ENCODE measurements at places on chromosomes 5 and 9.

DNA sequence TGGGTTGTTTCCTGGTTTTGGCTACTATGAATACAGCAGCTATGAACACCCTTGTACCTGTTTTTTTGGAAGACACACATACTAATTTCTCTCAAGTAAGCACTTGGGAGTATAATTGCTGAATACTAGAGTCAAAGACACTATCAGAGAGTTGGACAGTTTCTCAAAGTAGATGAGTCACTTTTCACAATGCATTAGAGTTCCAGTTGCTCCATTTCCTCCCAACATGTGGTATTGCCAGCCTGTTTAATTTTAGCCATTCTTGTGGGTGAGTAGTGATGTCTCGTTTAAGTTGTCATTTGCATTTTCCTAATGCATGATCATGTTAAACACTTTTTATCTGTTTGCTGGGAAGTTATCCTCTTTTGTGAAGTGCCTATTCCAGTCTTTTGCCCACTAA lies 81.6 kb upstream of the GDNF start:
- peak; percentile 45 for DNase-seq

DNA sequence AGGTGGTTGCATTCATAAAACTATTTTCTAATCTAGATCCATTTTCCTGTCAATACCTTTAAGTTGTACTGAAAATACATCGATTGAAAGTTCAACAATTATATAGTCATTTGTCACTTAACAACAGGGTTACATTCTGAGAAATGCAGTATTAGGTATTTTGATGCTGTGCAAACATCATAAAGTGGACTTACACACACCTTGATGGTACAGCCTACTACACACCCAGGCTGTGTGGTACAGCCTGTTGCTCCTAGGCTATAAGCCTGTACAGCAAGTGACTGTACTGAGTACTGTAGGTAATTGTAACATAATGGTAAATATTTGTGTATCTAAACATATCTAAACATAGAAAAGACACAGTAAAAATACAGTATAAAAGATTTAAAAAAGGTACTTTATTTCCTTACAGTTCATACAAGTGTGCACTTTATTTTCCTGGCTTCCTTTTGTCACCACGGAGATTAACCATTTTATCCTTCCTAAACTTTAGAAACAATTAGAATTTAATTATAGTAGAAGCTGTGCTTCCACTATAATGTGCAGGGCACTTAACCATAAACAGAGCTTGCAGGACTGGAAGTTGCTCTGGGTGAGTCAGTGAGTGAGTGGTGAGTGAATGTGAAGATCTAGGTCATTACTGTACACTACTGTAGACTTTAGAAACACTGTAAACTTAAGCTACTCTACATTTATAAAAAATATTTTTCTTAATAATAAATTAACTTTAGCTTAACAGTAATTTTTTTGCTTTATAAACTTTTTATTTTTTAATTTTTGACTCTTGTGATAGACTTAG lies 42.9 kb upstream of the MEF2C start:
- no peak for DNase-seq

GRCh38 chr9:92029553-92029952 lies 79.5 kb upstream of the ROR2 start:
- no peak for DNase-seq

DNA sequence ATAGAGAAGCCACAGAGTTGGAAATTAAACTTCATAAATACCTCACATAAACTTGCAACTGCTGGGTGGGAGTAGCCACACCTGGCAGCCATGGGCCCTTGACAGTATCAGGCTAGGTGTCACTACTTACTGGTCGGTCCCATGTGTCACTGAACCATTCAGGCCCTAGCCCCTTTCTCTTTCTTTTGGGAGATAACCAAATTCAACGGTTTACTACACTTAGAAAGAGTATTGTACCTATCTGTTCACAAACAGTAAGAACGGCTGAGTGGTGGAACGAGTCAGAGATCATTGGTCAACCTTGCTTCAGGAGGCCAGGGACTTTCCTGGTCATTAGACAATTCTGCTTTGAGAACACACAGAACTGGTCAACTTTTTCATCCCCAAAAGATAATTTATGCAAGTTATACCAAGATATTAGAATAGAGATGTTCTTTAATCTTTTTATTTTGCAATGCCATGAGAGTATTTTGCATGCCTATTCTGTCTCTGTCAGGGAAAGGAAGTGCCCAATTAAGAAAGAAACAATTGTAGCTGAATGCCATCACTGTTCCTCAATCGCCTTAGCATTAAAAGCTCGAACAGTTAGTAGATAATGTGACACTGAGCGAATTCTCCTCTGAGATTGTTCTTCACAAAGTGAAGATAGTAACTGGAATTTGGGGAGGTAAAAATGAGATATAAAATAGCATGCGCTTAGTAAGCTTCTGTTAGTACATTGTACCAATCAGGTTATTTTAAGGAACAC lies 50.9 kb downstream of the GOLPH3 start:
- DNase-seq, result no peak

DNA sequence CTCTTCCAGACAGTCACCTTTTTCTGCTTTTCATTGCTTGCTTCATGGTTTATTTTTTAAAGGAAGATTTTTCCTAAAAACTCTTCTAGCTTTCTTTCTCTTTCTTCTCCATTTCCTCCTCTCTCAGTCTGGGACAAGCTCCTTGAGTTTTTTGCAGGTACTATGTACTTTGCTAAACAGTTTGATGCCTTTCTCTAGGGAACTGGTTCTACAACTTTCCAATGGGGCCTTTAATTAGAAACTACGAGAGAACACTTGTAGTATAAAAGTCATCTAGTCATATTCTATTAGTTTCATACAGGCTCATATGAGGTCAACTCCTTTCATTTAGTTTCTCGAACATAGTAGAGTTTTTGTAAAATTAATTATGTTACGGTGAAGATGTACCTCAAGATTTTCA lies 189.6 kb downstream of the DOCK8 start:
- no peak for DNase-seq

DNA sequence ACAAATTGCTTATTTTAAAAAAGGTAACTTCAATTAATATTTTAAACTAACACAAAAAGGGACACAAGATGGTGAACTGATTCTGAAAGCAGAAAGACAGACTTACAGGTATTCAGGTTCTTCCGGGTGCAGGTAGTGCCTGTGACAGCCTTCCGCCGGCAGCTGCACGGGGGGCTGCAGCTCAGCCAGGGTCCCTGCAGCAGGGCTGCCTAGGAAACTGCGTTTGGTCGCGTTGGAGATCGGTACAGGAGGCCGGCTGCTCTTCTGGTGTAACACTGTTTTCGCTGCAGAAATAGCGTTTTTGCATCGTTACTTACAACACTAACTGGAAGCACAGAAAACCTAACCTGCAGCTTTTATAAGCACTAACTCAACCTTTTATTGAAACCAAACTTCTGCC lies 80.0 kb downstream of the CAMSAP1 start:
- no peak for DNase-seq

- peak; percentile 6 for DNase-seq
Measured at GRCh38 chr5:143274952-143275351, 128.5 kb downstream of the NR3C1 start.

GRCh38 chr9:128825923-128826700 lies 3.5 kb downstream of the SPOUT1 start:
- no peak for DNase-seq

GRCh38 chr5:36241631-36242533 lies at the start of gene NADK2:
TSS of gene NADK2 (minus strand) at chr5:36241925. CDS start at chr5:36241798, 127 bp downstream.
- peak; percentile 98 for DNase-seq

GRCh38 chr5:142870532-142871362 lies 100.6 kb downstream of the ARHGAP26 start:
- DNase-seq, result no peak

DNA sequence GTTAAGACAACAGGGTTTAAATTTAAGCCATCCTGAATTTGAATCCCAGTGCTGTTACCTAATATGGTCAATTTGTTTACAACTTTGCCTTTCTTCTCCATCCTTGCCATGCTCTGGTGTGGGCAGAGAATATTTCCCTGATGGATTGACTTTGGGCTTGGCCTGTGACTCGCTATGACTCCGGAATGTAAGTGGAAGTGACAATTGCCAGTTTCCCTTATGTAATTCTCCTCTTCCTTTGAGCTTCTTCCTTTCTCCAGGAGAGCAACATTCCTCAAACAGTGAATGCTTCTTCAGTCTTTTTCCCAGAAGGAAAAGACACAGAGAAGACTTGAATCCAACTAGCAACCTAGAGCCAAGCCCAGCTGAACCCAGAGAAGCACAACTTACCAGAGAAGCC lies 159.1 kb downstream of the LURAP1L start:
- no peak for DNase-seq

DNA sequence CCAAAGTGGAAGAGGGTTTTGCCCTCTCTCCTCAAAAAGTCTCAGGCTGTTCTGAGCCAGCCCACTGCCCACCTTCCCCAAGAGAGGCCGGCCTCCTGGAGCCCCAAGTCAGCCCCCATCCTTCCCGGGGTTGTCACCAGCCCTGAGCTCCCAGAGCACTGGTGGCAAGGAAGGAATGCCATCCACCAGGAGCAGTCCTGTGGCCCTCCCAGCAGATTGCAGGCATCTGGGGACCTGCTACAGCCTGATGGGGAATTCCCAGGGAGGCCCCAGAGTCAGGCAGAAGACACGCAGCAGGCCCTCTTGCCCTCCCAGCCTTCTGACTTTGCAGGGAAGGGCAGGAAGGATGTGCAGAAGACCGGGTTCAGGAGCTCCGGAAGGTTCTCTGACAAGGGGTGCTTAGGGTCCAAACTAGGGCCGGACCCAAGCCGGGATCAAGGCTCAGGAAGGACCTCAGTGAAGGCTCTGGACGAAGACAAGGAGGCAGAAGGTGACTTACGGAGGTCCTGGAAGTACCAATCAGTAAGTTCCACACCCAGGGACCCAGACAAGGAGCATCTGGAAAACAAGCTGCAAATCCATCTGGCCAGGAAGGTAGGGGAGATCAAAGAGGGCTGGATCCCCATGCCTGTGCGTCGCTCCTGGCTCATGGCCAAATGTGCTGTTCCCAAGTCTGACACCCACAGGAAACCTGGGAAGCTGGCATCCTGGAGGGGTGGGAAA lies 3.7 kb downstream of the SPATA31E1 start:
- DNase-seq, result no peak

GRCh38 chr5:84445049-84445685 lies 60.5 kb upstream of the EDIL3 start:
- no peak for DNase-seq

DNA sequence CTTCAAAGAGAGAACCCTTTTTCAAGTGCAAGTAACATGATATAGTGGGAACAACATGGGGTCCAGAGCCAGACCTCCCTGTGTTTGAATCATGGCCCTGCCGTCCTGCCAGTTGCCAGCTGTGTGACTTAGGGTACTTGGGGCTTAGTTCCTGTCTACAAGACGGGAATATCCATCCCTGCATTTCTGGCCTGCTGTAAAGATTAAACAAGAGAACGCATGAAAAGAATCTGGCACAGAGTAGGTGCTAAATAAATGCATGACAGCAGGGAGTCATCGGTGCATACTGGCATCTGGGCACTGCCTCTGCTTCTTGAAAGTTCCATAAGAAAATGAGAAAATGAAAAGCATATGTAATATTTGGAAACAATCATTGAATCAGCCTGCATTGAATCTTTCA lies 77.8 kb upstream of the PRRC1 start:
- DNase-seq, result no peak

DNA sequence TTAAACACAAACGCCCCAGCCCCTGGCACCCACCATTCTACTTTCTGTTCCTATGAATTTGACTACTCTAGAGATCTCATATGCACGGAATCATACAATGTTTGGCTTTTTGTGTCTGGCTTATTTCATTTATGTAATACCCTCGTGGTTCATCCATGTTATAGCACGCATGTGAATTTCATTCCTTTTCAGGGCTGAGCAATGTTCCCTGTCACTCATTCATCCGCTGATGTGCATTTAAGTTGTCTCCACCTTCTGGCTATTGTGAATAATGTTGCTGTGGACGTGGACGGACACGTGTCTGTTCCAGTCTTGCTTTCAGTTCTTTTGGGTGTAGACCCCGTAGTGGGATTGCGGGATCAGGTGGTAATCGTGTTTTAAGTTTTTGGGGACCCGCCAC lies 79.9 kb upstream of the BARHL1 start:
- DNase-seq, result no peak

GRCh38 chr9:101931756-101932155 lies 193.3 kb upstream of the GRIN3A start:
- DNase-seq, result no peak

DNA sequence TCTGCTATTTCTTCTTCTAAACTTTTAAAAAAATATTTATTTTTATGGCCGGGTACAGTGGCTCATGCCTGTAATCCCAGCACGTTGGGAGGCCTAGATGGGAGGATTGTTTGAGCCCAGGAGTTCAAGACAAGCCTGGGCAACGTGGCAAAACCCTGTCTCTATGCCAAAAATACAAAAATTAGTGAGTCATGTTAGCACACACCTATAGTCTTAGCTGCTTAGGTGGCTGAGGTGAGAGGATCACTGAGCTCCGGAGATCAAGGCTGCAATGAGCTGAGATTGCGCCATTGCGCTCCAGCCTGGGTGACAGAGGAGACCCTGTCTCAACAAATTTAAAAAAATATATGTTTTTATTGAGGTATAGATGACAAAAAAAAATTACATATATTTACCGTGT lies 5.6 kb downstream of the AP3S1 start:
- no peak for DNase-seq

GRCh38 chr5:61311056-61311610 lies 20.9 kb upstream of the ZSWIM6 start:
- no peak for DNase-seq

GRCh38 chr9:76926324-76926741 lies 20.4 kb upstream of the PRUNE2 start:
- DNase-seq, result no peak

- no peak for DNase-seq
Measured at GRCh38 chr9:4096121-4096520, 203.7 kb downstream of the GLIS3 start.

DNA sequence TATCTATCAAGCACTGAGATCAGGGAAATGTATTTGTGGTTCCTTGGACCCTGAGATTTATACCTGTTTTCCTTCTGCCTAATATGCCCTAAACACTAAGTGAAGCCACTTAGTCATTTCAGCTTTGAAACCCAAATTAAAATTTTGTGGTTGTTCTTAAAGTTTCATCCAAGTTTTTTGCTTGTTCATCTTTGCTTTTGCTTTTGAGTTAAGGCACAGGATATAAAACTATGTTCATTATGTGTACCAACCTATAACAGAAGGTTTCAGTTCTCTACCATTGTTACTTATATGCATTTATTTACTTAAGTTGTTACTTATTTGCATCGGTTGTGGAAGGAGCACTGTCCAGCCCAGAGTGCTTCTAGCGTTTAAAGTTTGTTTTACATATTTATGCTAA lies 382.3 kb downstream of the PTPRD start:
- DNase-seq, result no peak

DNA sequence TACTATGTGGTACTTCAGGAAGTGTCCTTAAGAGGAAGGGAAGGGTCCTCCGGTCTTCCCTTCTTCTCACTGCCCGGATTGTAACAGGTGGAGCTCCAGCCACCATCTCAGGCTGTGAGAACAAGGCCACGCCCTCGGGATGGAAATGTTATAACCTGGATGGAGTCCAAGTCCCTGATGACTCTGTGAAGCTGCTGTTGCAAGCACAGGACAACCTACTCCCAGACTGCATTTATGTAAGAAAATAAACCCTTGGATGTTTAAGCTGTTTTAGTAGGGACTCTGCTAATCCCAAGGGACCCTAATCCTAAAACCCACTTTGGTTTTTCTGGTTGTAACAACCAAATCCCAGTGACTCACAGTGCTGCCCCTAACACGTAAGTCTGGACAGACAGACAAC lies 221.6 kb downstream of the ACTL7B start:
- DNase-seq, result no peak
